ENCODE measurements at places on chromosomes 3 and 15.

DNA sequence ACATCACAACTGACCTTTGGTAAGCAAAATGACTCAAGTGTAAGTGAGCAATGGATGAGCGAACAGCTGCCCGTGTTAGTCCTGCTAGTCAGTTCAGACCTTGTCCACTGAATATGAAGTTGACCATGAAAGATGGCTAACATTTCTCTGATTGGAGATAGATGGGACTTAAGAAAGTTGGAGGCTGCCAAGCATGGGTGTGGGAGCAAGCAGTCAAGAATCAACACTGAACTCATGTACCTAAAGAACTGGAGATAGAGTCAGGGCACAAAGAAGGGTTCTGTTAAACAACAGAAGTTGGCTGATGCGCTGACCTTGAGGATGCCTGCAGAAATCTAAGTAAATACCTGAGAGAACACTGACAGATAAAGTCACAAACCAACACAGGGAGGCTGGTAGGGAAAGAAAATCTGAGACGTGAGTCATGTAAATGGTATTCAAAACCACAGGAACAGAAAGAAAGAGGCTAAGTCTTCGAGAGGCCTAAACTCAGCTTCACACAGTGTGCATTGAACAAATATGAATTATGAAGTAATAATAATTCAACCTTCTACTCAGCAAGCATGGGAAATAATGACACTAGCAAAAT is 30.7 kb upstream of the ANPEP start:
- DNase-seq: no peak

GRCh38 chr3:106086636-106087035 is 217.8 kb upstream of the CBLB start:
- DNase-seq: no peak

- DNase-seq: no peak
Measured at GRCh38 chr3:99776516-99777209, 41.0 kb upstream of the CMSS1 start.

- DNase-seq: no peak
Measured at GRCh38 chr3:133197619-133198018, 159.4 kb downstream of the TMEM108 start.

GRCh38 chr3:66039590-66039887 is 821 bp upstream of the MAGI1 start:
- no peak for DNase-seq

- DNase-seq: no peak
Measured at GRCh38 chr15:34650177-34650576, 66.7 kb upstream of the GOLGA8B start.

- no peak for DNase-seq
Measured at GRCh38 chr3:171222995-171223394, 196.5 kb upstream of the SLC2A2 start.

GRCh38 chr3:61422945-61423673 is 138.3 kb upstream of the PTPRG start:
- no peak for DNase-seq

GRCh38 chr3:53813229-53813628 is 33.0 kb downstream of the CHDH start:
- no peak for DNase-seq

- no peak for DNase-seq
Measured at GRCh38 chr3:64301476-64301875, 76.2 kb upstream of the PRICKLE2 start.

DNA sequence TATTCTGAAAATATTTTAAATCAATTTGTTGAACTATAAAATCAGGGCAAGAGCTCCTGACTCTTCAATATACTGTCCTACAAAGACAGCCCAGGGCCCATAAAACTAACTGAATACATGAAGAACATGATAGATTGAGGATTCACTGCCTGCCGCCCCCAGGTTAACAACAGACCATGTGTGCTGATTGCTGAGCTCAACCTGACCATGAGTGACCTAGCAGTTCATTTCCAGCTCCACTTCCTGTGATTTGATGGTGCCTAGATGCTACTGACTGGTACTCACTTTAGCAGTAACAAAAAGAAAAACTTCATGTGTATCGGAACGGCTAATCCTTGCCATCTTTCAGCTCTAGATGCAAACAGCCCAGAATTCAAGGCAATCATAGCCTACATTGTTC is 9.6 kb upstream of the KLF13 start:
- no peak for DNase-seq

DNA sequence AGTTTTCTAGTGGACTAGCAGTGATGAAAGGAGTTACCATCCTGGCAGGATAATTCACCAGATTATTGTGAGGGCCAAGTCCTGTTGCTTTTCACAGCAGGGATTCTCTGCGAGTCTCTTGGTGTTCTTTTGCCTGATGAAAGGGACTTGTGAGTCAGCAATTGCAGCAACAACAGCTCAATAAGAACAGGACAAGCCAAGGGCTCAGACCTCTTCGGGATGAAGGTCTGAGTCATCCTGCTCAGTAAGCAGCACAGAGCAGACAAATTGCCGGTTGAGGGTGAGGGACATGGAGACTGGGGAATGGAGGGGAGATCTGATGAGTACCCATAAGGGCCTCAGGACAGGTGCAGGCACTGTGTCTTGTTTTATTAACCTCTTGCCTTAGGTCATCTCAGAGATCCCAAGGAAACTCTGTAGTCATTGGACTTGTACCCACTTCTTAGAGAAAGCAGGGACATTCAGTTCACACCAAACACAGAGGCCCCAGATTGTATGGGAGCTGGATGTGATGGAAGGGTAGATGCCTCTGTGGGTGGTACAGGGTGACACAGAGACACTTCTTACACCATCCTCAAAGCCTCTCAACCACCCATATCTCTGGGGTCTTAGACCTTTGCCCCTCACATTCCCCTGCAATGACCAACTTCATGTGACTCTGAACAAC is 173.8 kb upstream of the TLE3 start:
- DNase-seq: no peak

- no peak for DNase-seq
Measured at GRCh38 chr3:16329826-16330129, 64.8 kb downstream of the OXNAD1 start.

- no peak for DNase-seq
Measured at GRCh38 chr15:62165793-62166375, 799 bp upstream of the C2CD4B start.

DNA sequence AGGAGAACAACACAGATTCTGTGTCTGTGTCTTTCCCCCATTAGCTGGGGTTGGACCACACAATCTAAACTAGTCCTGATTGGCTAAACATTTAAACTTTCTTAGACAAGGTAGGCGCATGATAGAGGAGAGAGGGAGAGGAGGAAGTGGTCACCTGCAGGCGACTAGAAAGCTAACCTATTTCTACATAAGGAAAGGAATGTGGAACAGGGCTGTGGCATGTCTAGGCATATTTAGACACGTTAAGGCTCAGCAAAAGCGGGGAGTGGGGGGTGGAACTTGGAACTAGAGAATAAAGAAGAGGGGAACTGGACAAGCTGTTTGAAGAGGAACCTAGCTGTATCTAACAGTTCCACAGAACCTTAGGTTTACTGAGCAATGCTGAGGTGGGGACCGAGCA is 12.8 kb downstream of the LRRC28 start:
- DNase-seq: no peak

Measured in effector CD8-positive, alpha-beta T cell (primary cell).